Immature natural killer cell (primary cell): ENCODE measurements at places on chromosomes 3 and 15. TPM values are rescaled to one million over a fixed set of nuclear protein-coding genes. Genes with fewer than 3 reads are reported as not detected.

The IFT122 gene
- 5.7 TPM for polyA plus RNA-seq

- DNase-seq, result peak; percentile 32
These were observed 1.1 kb downstream of the ZBTB47 start for GRCh38 chr3:42654331-42655201.

The C3orf85 gene
- polyA plus RNA-seq, result not detected

DNA sequence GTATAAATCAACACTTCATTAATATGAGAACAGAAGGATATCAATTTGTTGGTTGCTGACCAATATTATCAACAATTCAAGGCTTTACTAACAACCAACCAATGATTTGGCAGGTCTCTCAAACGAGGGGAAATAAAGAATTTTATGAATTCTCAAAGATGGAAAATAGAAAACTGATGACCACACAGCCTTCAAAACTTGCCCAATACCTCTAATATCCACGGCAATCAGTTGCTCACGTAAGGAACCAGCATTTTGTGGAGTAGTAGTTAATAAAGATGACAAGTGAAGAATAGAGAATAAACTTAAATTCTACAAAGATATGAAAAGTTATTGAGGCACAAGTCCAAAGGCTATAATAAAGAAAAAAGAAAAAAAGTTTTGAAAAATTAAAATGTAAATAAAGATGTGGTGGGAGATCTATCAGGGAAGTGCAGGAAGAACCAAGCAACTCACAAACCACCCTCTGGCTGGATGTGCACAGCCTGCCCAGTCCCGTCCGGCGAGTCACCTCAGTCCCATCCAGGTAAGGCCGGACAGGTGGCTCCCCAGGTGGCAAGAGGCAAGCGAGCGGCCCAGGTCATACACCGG is 808 bp downstream of the GK5 start:
- no peak for DNase-seq

GRCh38 chr3:89434621-89435380 is 327.4 kb downstream of the EPHA3 start:
- no peak for DNase-seq

The SLC28A2 gene
- not detected for polyA plus RNA-seq

GRCh38 chr3:88112289-88112688 is 37.5 kb upstream of the C3orf38 start:
- DNase-seq, result no peak

- no peak for DNase-seq
These were observed 12.0 kb downstream of the CSRNP1 start for GRCh38 chr3:39141171-39141995.

The PDHB gene
- 101 TPM for polyA plus RNA-seq

- no peak for DNase-seq
These were observed 43.8 kb upstream of the SLCO2A1 start for GRCh38 chr3:134073583-134073945.

The TNK2 gene
- 1.6 TPM for polyA plus RNA-seq

The P2RY1 gene
- polyA plus RNA-seq, result 0.11 TPM

GRCh38 chr3:149376718-149377407 is 586 bp downstream of the TM4SF1 start:
- DNase-seq, result no peak

DNA sequence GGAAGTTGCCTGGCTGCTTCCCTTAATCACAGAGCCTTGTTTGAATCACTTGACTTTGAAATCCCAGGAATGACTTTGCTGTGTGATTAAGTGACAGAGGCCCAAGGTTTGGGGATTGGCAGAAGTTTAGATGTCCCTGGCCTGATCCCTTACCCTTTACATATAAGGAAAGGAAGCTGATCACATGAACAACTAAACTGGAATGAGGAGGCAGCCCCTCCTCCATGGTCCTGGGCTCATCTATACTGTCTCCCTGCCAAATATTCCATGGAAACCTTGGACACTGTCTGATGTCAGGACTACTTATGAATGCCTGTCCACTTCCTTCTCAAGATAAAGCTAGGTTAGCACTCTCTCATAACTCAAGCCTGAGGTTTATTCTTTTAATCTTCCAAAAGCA is 181.3 kb upstream of the CTDSPL start:
- no peak for DNase-seq

The HCN4 gene
- polyA plus RNA-seq, result not detected

GRCh38 chr3:152193673-152194267 is 75.0 kb upstream of the MBNL1 start:
- peak; percentile 47 for DNase-seq
